ENCODE measurements at places on chromosomes 2 and 18.

DNA sequence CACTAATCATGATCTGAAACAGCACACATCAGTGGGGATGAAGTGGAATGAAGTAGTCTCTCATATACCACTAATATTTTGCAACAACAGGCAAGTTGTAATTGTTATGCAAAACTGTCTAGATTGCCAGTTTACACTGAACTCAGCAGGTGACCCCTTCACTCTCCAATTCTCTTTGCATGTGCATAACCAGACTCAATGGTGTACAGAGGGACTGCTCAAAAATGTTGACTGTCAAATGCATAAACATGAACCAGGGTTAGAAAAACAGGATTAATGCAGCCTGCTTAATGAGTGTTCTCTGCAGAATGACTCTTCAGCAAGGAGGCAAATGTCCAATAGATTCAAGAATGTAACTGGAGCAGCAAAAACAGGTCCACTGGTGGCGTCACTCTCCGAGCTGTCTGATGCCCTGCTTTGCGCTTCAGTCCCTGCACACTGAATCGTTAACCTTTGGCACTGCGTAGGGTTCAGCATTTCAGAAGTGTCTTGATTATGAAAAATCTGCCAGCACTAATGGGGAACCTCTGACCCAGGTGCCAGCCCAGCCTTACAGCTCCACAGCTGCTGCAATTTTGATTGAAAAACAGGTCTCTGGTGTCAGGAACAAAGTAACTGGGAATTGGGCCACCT, 209.3 kb downstream of the TDRD15 start:
- no peak for DNase-seq

DNA sequence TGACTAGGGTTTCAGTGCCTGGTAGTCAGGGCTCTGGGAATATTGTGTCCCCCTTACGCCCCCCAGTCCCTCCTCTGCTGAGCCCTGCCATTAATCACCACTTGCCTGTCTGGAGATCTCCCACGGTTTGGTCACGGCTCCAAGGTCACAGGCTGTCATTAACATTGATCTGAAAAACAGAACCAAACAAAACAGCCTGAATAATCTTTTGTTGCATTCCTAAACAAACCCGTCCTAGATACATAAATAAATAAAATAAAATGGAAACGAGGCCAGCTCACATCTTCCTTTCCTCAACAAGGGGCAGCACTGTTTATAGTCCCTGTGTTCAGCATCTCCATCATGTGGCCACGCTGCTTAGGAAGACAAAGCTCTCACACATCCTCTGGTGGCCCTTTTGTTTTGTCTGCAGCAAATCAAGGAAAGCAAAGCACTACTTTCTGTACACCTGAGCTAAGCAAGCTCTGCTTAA, 282.8 kb downstream of the AGPS start:
- no peak for DNase-seq

- DNase-seq: no peak
Observed at GRCh38 chr2:168583064-168583709, 127.1 kb downstream of the CERS6 start.

DNA sequence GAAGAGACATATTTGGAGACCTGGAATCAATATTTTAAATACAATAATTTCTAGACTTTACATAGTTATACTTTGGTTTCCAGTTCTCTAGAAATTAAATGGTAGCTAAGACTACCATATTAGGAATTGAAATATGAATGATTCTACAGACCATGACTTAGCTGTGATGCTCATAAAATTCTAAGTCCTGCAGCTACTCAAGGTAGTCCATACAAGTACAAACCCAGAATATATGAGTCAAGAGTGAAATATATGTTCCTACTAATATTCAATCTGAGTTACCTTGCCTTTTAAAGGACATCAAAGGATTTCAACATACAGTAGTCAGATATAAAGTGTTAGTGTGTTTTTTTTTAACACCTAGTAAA, 10.1 kb upstream of the SPOPL start:
- DNase-seq: no peak

GRCh38 chr2:85410584-85411404, 628 bp upstream of the CAPG start:
- DNase-seq: no peak

DNA sequence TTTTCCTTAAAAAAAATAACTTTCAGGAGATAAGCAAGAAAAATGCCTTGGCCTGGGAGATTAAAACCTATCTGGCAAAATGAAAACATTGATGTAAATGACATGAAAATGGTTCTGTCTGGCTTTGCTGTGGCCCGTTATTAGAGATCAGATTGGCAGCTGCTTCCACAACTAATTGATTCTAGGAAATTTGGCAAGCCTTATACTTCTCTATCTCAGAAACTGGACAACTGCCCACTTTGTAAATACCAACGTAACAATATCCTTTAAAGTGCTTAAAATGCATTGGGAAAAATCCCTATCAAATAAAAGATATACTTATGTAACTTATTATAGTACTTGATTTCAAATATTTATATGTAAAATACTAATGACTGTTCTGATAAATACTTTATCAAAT, 14.2 kb upstream of the SKA1 start:
- no peak for DNase-seq

DNA sequence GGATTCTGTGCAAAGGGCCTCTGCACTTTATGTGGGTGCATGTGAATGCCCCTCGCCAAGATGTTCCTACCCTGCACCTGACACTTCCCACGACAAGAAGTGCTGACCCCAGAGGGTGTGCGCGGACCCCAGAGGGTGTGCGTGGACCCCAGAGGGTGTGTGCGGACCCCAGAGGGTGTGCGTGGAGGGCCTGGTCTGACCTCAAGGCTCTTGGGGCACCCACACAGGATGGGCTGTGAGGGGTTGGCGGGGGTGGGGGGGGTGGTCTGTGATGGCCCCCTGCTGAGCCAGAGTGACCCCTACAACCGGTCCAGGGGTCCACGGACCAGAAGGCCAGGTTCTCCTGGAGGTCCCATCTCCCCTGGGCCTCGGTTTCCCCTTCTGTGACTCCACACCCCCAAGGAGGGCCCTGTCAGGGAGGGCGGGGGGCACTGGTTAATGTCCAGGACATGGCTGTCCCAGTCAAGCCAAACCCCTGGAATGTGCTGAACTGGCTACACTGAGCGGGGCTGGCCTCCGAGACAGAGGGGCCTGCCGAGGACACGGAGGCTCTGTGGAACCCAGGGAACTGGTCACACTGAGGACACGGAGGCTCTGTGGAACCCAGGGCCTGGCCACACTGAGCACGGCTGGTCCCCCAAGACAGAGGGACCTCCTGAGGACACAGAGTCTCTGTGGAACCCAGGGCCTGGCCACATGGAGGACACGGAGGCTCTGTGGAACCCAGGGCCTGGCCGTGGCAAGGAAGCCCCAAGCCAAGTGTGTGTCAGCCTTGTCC, 3.1 kb downstream of the NEU4 start:
- DNase-seq: no peak

- DNase-seq: no peak
Observed at GRCh38 chr2:39541011-39541930, 104.2 kb upstream of the MAP4K3 start.

GRCh38 chr2:215430528-215431187, 5.2 kb downstream of the FN1 start:
- DNase-seq: peak; percentile 30

- DNase-seq: no peak
Observed at GRCh38 chr2:28521663-28522062, 25.8 kb downstream of the PLB1 start.
